Activated CD4-positive, alpha-beta T cell treated with anti-CD3 and anti-CD28 coated beads for 4 hours (primary cell): ENCODE measurements at places on chromosomes 6 and 20.

DNA sequence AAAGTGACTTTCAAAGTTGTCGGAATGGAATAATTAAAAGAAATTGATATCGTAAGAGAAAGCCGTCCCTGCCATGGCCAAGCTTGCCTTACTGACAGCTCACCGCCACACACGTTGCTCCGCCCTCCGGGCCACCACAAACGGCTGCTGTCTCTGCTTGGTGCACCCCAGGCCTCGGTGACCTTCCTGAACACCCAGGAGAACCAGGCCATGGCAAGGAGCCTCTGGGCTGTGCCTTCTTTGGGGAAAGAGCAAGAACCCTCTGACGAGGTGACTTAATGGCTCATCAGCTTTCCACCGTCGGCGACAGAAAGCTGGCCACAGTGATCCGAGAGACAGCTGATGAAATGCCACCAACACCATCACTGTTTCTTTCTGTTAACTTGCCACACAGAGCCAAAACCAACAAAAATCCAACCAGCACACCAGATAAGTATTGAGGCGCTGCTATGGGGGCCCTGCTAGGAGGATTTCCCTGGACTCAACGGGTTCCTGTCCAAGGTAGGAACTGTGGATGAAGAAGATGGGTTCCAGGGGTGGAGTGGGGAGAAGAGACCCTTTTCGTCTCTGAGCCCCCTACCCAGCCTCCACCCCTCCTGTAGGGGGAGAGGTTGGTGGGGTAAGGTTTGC is 61.4 kb downstream of the NPEPL1 start:
- no peak for DNase-seq

DNA sequence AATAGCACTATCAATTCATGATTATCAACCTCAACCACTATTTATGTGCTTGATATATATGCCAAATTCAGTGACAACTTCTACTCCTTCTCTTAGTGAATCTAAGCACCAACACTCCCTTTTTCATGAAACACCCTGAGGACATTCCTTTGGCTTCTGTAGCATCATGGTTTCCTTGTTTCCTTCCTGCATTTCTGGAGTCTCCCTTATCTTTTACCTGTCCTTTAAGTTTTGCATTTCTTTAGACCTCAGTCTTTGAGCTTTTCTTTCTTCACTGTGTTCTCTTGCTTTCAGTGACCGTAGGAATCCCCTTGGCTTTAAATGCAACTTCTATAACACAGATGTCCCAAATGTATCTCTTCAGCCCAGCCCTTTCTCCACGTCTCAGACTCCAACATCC is 143.8 kb upstream of the MLIP start:
- DNase-seq, result no peak

- no peak for DNase-seq
Measured at GRCh38 chr6:89921691-89922090, 27.4 kb downstream of the GJA10 start.

GRCh38 chr20:24808616-24809015 is 140.5 kb upstream of the CST7 start:
- no peak for DNase-seq

DNA sequence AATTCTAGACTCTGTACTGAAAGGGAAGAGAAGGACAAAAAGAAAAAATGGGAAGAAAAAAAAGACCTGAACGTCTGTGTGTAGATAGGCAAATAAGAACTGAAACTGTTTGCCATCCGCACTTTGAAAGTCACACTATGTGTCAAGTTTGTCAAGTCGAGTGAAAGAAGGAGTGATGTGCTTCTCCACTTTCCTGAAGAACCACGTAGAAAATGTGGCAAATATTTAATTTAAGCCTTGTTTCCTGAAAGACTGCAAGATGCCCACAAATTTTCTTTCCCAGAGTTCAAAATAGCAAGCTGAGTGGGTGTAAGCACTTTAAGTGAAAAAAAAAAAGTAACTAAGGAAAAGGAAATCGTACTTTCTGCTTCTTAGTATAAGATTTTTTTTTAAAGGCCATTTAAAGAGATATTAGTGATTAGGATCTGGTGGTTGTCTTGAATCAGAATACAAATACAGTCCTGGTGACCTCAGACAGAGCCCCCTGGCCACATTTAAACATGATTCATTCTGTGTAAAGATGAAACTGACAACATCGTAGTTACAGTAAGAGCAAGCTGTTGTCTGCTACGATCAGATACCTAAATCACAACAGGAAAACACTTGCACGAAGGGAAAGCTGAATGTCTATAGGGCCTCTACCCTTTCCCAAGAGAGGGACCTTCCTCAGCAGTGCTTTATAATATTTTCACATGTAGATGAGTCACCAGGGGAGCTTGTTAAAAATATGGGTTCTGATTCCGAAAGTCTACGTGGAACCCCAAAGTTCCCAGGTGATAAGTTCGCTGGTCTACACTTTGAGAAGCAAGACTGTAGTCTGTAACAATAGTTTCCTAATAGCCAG is 102.3 kb downstream of the HIVEP2 start:
- peak; percentile 53 for DNase-seq

- no peak for DNase-seq
Measured at GRCh38 chr6:121347484-121347883, 13.2 kb upstream of the TBC1D32 start.

DNA sequence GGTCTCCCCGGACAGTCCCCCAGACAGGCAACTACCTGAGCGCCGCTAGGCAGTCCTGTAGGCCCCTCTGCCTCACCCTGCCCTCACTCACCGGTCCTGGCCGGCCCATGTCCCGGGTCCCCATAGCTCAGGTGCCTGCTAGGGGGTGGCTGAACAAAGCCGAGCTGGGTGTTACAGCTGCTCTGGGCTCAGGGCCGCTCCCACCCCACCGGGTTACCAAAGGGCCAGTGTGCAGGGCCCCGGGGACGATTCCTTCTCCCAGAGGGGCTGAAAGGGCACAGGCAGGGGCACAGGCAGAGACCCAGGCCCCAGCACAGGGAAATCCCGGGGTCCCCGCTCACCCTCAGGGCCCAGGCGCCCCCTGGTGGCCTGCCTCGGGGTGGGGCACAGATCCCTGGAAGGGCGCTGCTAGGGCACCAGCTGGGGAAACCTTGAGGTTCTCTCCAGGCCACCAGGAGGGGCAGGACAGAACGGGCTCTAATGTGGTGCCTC is 118.4 kb downstream of the GRM4 start:
- DNase-seq, result peak; percentile 67
